ENCODE measurements at places on chromosomes 5 and 9. TPM values are rescaled to one million over a fixed set of nuclear protein-coding genes. Genes with fewer than 3 reads are reported as not detected.

GRCh38 chr5:178839319-178839704 is 20.4 kb upstream of the ZNF354B start:
- DNase-seq, result no peak

The ADAMTS13 gene
- total RNA-seq, result under 0.01 TPM

DNA sequence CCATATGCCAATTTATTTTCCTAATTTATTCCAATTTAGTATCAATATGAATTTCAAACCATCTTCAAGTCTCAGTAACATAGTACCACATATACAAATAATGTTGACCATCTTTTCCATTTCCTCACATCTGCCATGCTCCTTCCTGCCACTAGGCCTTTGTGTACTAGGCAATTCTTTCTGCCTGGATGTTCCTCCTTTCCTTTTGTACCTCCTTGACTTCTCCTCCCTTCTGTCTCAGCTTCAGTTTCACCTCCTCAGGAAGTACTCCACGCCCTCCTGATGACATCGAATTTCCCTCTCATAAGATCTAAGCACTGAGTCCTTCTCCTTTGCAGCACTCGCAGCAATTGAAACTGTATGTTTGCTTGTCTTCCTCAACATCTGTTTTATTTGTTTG is 53.9 kb downstream of the MEF2C start:
- DNase-seq, result no peak

DNA sequence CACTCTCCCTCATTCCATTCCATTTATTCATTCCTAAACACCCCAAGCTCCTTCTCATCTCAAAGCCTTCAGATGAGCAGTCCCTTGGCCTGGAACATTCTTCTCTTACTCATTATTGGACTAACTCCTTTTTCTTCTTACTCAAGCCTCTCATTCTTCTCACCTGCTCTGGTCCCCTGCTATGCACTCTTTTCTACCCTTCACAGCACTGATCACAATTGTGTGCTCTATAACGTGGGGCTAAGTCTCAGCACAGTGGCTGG is 212.4 kb downstream of the MAPKAP1 start:
- peak; percentile 73 for DNase-seq

GRCh38 chr5:65020492-65020891 is 251.8 kb downstream of the CWC27 start:
- peak; percentile 60 for DNase-seq

DNA sequence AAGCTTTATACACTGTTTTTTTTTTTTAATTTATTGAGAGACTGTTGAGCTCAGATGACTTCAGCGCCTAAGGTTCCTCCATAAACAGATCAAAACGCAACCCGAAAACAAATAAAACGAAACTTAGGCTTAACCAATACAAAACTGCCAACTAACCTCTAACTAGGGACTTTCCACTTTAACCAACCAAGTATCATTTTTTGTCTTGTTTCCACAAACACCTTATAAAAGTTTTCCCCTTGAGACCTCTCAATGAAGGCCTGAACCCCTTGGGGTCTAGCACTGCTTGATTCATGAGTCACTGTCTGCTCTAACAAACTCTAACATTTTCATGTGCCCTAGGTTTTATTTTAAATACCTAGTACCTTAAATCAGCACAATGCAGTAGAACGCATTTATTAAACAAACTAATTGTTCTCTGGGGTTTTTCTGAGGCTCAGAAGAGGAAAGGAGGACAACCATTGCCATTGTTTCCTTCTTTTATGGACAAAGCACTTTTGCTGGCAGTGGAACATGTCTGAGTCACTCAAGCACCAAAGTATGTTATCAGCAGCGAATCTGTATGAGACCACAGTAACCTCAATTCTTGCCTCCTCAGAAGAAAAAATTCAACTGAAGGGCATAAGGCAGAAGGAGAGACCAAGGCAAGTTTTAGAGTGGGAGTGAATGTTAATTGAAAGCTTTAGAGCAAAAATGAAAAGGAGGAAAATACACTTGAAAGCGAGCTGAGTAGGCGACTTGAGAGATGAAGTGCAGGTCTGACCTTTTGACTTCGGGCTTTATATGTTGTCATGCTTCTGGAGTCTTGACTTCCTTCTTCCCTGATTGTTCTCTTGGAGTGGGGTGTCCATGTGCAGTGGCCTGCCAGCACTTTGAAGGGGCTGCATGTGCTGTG is 97.7 kb upstream of the HCN1 start:
- no peak for DNase-seq

The MLANA gene
- total RNA-seq, result not detected

DNA sequence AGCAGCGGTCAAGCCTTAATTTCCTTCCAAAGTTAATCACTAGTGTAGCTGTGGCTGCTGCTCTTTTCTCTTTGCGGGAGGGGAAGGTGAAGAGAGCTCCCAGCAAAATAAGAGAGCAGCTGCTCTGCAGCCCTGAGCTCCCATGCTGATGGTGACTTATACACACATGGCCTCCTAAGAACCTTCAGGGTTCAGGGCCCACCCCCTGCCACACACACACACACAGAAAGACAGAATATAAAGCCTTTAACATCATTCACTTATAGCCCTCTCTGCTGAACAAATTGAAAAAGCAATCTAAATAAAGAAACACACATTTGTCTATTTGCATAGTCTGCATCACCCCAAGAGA is 43.6 kb downstream of the GAS1 start:
- no peak for DNase-seq

The PCDHGA9 gene
- 3.9 TPM for total RNA-seq

DNA sequence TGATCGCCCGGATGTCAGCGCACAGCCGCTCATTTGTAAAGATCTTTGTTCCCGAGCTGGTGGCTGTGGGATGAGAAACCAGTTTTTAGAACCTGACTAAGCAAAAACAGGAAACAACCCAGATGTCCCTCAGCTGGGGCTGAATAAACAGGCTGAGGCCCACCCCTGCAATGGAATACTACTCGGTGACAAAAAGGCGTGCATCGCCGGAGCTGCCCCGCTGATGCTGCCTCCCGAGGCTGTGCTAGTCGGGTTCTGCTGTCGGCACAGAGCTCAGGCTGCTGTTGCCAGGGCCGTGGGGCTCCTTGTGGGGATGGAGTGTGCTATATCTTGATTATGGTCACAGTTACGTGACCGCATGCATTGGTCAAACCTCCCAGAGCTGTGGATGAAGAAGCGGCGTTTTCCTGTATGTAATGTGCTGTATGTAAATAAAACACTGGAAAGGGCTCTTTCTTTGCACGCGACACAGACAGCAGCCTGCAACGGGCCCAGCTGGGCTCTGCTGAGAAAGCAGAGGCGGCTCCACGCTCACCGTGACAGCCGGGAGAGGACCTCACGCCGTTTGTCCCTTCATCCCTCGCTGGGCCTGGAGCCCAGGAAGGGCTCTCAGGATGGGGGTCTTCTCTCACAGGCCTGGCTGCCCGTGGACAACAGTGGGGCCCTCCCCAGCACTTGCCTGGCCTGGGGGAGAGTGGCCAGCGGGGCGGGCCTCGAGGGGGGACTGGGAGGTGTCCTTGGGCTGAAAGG is 51.5 kb upstream of the RNU6ATAC start:
- DNase-seq, result peak; percentile 92

The ISOC1 gene
- total RNA-seq, result 10.8 TPM

The SPATA31C1 gene
- total RNA-seq, result not detected

GRCh38 chr5:3509290-3509689 is 86.3 kb upstream of the IRX1 start:
- no peak for DNase-seq

GRCh38 chr9:4706021-4706420 is 26.7 kb downstream of the CDC37L1 start:
- no peak for DNase-seq
